ENCODE measurements at places on chromosomes 1 and 21.

DNA sequence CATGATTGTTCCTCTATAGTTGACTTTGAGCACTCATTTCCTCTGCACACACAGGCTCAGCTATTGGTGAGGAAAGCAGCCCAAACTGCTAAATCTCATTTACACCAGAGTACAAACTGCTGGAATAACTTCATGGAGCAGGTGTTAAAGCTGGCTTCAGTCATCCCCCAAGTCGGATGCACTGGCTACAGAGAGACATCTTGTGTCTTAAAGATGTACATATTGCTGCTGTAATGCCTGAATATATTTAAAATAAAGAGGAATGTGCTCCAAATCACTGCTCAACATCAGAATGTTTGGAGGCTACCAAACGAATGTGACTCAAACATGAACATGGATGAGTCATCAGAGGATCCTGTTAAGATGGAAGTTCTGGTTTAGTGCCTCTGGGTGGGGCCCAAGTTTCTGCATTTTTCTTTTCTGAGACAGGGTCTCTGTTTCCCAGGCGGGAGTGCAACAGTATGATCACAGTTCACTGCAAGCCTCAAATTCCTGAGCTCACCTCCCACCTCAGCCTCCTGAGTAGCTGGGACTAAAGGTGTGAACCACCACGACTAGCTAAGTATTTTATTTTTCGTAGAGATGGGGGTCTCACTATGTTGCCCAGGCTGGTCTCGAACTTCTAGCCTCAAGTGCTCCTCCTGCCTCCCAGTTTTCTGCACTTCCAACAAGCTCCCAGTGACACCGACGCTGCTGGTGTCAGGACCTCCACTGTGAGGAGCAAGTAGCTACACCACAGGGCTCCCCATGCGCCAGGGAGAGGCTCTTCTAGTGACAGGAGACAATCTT, 79.0 kb upstream of the KRTAP19-8 start:
- DNase-seq = peak; percentile 72

DNA sequence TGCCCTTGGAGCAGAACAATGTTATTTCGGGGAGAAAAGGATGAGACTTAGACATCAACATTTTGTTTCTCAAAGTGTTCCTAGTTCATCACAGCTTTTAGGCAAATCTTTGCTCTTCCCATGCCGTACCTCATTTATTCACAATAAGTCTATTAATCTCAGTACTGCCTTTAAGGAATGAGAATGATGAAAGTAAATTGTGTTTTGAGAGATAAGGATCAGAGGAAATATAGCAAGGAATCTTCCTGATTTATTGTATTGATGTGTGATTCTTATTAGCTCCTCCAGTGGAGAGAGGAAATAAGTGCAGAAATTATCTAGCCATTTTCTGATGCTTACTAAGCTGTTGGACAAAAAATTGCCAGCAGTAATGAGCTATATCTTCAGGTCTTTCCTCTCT, 2.0 kb downstream of the POLR3C start:
- no peak for DNase-seq

GRCh38 chr1:209353053-209353452, 230.5 kb upstream of the CAMK1G start:
- DNase-seq = no peak

DNA sequence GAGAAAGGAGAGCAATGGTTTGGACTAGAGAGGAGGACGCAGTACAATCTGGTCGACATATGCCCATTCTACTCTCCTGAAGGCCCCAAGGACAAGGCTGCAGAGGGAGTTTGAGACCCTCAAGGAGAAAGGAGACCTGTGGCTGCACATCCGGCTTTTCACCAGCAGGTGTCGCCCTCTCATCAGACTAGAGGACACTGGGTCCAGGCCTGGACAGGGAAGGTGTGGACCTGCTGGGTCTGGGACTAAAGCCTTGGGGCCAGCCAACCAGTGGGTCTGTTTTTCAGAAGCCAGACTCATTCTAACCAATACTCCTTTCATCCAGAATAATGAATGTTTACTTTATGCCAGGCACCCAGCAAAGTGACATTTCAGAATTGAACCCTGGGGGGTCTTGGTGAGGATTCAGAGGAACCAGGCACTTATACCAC, 5.0 kb downstream of the SRARP start:
- DNase-seq = peak; percentile 89

DNA sequence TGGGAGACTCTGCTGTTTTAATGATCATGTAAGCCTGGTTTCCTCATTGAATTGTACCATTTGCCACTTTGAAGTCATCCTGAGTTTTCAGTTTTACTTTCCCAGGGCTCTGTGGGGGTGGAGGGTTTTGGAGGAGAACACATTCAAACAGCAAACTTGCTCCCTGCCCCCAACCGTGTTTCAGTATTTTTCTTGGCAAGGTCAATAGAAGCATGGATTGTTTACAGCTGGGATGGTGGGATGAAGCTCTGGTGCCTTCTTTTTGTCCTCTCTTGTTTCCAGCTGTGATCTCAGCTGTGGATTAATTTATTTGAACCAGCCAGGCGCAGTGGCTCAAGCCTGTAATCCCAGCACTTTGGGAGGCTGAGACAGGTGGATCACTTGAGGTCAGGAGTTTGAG, 54.3 kb upstream of the SERBP1 start:
- no peak for DNase-seq

- DNase-seq = no peak
Observed at GRCh38 chr21:44614961-44615391, 3.1 kb downstream of the KRTAP10-8 start.

DNA sequence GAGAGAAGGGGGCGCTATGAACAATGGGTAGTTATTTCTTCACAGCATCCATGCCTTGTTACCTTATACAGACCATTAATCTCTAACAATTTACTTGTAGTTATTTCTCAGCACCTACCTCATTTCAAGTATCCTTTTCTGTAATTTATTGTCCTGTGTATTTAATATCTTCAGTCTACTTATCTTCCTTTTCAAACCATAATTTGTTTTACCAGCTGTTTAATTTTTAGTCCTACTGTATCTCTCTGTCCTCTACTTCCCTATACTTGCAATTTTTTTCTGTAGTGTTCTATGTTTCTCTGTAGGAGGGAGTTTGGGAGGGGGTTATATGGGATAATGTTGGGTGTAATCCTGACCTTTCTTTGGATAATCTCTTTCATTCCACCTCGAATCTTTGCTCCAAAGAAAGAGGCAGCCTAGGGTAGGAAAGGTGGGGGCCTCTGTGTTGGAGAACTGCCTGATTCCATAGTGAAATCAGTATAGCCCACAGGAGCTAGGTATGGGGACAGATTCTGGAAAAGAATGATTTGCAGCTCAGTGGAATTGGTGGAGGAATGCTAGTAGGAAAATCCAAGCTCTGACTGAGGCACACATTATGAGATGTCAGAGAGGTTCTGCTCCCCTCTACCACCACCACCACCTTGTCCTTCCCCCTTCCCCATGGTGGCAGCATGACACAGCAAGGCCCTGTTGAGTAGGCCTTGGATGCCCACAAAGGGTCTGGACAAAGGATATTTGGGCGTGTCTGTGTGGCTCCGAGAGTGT, 642 bp downstream of the MLLT11 start:
- DNase-seq = no peak

DNA sequence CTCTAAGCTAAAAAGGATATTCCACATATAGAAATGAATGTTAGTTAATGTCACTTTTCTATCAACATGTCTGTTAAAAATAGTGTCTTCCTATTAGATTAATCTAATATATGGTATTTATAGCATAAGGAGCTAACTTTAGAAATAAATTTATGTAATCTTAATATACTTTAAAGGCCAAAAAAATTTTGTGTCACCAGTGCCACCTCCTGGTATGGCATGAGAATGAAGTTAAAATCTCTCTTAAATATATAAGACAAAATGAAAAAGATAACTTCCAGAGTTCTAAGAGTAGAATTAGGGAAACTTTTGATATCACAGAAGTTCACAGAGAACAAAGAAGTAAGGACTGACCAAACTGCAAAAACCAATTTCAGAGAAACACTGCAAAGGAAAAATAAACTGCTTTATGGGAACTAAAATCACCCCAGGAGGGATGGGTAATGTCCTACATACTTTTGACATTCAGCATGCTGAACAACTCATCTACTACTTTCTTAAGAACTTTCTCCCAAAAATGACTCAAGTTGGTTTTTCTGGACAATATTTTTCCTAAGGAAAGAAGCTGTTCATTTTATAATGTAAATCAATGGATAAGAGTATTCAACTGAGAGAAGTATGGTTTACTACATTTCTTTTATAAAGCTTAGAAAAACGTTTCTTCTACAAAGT, 82.8 kb downstream of the TRIM33 start:
- DNase-seq = peak; percentile 8

DNA sequence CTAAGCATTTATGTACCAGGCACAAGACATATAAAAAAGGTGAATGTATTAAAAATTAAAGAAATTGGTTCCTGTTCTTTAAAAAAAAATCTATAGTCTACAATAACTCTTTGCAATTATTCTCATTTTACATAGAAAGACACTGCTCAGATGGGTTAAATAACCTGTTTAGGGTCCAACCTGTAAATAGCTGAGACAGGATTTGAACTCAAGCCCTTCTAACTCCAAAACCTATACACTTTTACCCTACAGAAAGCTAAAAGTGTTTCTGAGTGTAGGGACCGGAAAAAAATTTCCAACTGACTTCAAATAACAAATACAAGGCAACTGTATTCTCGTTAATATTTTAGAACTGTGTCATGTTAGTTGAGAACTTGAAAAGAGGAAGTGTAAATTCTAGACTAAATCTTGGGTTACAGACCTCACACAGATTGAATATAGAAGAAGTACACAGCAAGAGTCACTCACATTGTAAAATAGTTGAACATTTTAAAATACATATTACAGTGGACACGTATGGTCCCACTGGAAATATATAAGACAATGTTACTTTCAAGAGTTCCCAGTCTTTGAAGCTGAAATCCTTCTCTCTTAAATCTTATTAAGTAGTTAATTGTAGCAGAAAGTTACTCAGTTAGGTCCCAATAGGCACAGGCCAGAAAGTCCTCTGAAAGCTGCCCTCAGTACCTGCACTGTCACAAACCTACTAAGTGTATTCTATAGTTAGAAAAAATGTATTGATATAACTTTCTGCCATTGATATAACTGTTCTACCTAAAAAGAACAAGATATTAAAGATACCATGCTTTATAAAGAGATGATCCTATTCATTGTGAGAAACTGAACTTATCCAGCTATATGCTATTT, 7.3 kb downstream of the EDEM3 start:
- DNase-seq = peak; percentile 46

DNA sequence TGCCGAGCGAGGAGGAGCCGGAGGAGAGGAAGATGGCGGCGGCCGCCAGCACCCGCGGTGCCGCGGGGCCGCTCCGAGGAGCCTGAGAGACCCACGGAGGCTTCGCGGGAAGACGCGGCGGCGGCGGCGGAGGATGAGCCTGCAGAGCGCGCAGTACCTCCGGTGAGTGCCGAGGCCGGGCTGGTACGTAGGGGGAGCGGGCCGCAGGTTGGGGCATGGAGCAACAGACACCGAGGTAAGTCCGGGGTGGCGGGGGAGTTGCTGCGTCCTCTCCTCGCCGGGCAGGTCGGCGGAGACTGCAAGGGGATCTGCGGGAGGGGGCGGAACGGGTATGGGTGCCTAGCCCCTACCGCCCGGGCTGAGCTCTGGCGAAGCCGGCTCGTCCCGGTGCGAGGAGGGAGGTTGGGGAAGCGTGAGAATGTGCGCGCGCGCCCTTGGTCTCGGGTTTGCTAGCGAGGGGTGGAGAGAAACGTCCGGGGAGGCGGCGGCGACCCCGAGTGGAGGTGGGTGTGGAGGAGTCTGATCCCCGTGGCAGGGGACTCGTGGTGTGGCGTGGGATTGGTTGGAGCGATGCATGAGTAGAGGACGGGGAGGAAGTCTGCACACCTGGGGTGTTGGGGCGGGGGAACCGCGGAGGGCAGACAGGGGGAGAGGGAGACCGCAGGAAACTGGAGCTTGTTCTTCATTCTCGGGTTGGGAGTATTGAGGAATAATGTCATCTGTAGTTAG, at the start of gene SMG7:
Gene SMG7, plus strand, starts transcription at position 12 of the 729 bp plus-strand sequence. Its CDS starts 122 bp downstream, at position 134.
- DNase-seq = peak; percentile 78

DNA sequence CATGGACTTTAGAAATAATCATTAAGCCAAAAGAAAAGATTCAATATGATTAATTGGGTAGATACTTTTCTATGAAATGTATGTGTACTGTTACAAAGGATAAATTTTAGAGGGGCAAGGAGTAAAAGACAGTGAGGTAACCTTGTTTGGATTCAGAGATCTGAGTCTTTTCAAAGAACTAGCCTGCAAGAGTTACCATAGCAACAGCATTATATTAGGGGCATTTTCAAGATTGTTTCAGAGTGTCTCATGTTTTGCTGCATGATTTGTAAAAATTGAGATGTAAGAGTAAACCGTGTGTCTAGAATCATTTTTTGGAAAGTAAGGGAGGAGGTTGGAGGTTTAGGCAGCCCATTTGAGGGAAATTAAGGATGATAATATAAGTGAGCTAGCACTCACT, 70.6 kb upstream of the KIAA1614 start:
- DNase-seq = no peak

DNA sequence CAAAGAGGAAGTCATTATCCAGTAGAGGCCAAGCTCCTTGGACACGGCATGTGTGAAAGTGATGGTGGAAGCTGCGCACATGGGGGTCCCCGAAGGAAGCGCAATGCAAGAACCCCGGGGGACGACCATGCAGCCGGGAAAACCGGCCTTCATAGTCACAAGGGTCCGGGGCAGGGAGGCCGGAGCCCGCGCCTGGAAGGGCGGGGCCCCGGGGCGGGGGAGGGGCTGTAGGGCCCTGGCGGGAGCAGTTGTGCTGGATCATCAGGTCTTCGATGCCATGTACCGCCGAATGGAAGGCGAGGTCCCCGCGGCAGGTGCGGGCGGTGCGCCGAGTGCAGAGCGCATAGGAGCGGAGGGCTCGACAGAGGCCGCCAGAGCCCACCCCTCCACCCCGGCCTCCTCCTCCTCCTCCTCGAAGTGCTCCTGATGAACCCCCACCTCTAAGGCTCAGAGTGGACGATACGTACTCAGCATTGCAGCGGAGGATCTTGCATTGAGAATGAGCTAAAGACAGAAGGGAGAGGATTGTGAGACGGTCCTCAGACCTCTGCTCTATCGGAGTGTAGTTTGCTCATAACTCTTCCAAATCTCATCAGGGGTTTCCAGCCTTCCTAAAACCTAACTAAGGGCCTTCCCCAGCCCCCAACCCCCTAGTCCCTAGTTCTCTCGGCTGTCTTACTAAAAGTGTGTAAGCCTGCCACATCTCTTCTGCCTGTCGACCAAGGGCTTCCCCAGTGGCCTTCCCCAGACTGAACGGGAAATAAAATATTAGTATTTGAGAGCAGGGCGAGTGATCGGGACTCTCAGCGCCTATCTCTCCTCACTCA, 2.1 kb downstream of the HJV start:
- no peak for DNase-seq

GRCh38 chr21:41364308-41364707, 2.5 kb downstream of the MX2 start:
- DNase-seq = no peak

- no peak for DNase-seq
Observed at GRCh38 chr1:27621051-27621920, 13.7 kb downstream of the FGR start.

DNA sequence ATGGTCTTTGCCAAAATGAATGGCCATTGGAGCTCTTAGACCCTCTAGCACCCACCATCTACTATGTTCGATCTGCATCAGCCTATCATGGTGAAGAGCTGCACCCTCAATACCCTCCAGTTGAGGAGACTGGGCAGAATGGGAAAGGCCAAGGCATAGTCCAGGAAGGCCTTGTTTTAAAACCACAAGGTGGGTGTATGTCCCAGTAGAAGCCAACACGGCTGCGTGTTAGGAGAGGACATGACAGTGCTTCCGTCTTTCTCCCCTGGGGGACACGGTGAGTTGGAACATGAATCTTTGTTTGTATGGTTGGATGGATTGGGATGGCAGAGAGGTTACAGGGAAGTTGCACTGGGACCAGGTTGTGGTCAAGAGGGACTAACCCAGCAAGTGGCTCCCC, 18.6 kb upstream of the SH3D21 start:
- no peak for DNase-seq

Measured in inflammatory macrophage treated with lipopolysaccharide for 1 hour (primary cell).